Effector CD4-positive, alpha-beta T cell (primary cell): ENCODE measurements at places on chromosomes 2 and 18.

- no peak for DNase-seq
Observed at GRCh38 chr2:71608034-71608433, 154.7 kb downstream of the DYSF start.

DNA sequence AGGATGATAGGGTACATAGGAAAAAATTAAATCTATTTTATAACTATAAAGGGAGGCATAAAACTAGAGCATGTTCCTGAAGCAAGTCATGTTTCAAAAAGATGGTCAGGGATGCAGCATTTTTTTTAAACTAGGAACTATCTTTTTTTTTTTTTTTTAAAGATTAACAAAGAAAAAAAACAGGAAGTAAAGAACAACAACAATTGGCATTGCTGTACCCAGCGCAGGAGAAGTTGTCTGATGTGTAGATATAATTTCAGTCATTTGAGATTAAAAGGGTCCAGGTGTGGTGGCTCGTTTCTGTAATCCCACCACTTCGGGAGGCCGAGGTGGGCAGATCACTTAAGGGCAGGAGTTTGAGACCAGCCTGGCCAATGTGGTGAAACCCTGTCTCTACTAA, 41.5 kb downstream of the PMAIP1 start:
- DNase-seq: no peak

DNA sequence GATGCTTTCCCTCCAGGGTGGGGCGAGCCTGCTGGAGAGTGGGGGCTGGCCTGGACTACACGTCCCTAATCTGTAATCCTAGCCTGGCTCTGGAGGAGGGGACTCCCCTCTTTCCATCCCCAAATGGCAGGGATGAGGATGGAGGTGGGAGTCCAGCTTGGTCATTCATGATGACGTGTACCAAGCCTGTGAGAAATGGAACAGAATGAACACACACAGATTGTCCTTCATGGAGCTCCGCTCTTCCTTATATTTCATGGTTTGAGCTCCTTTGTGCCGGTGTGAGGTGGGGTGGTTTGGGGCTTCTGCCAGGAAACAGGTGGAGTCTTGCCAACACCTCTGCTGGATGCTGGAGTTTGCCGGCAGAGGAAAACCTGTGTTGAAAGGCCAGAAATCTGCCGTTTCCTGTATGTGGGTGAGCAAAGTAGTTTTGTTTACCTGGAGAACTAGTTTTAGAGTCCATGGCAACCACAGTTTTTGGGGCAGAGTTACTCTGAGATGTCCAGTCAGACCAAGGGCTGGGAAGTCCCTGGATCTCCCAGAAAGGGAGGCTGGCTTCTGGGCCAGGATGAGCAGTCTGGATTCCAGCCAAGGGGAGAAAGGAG, 417.6 kb upstream of the MEX3C start:
- DNase-seq: no peak

DNA sequence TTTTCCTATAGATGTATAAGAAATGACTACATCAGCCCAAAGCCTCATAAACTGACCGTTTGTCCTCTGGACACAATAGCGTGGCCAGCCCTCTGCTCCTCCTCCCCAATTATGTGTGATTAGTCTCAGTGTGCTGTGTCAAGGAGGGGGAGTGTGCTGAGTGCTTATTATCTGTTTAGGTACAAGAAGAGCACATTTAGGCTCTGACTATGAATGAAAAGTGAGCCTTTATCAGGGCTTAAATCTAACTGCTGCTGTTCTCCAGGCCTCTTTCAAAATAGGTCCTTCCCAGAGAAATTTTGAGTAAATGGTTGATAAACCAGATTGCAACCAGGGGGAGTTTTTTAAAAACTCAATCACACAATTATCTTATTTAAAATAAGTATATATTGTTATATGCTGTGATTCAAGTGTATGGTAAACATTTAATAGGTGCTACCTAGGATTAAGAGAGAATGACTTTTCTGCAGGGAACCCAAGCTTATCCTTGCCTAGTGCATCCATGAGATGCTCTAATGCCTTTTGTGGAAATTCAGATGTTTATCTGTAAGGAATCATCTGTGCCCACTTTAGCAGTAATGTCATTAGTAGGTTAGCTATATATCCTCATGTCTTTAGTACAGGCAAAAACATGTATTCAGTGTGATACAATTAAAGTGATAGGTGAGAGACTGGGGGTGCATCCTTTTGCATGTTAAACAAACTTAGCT, 168.7 kb upstream of the SIX3 start:
- no peak for DNase-seq

DNA sequence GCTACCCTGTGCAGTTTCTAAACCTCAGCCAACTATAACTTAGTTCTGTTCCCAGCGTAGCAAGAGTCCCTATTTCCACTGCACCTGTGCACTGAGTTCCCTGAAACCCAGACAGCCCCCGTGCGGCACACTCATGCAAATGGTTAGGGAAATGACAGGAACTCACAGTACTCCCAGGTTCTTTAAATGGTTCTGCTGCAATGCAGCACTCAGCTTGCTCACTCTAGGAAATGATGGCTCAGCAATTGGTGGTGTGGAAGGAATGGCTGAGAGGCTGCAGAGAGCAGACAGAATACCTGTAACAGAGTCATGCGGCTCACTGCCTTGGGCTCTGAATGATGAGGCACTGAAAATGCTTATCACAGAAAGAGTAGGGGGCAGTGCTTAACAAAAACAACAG, 143.0 kb downstream of the RAD51AP2 start:
- DNase-seq: no peak

GRCh38 chr2:192499476-192499875, 304.7 kb upstream of the TMEFF2 start:
- DNase-seq: no peak

- no peak for DNase-seq
Observed at GRCh38 chr2:130806370-130806769, 30.3 kb upstream of the ARHGEF4 start.

DNA sequence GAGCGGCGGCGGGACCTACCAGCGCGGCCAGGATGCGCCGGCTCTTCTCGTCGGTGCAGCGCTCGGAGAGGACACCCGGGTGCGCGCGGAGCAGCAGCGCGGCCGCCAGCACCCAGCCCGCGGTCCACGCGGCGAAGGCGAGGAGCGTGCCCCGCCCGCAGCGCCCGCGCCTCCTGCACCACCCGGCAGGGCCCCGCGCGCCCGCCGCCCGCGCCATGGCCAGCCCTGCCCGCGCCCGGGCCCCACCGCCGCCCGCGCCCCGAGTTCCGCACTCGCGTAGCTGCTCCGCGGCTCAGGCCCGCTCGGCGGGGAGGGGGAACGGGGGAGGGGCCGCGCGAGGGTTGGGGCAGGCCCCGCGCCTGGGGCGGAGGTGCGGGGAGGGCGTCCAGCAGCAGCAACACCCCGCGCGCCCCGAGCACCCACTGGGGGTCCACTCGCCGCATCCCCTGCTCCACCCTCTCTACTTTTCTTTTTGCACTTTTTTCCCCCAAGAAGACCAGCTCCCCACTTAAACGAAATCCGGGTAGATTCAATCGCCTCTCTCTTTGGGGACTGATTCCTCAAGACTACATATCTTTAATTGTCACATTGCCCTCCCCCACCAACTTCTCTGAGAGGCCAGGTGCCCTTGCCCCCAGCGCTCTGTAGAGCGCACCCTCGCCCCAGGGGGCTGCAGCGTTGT, at the start of gene DIPK1C:
Gene DIPK1C, minus strand, starts transcription at position 266 of the 682 bp plus-strand sequence. Its CDS starts 49 bp downstream, at position 217.
- DNase-seq: no peak

DNA sequence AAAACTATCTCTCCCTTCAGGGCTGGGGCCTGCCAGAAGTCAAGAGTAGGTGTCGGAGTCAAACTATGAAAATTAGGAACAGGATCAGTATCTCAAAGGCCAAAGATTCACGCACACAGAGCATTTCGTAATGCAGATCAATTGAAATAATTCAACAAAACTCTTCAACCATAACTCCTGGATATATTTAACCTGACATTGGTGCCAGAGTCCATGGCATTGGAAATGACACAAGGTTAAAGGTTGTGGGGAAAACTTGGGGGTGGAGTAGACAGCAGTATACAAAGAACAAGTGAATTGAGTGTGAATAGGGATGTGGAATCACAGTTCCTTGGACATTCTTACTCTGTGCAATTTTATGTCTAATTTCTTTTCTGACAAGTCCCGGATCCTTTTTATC, 788.0 kb upstream of the GYPC start:
- DNase-seq: no peak

GRCh38 chr2:101223814-101224231, 28.9 kb upstream of the CNOT11 start:
- DNase-seq: peak; percentile 5
